ENCODE measurements at places on chromosomes 12 and 14. TPM values are rescaled to one million over a fixed set of nuclear protein-coding genes. Genes with fewer than 3 reads are reported as not detected.

The TRIM9 gene
- under 0.01 TPM for total RNA-seq

The OTUB2 gene
- 0.81 TPM for total RNA-seq

The MANSC1 gene
- 3.5 TPM for total RNA-seq

The NFE2 gene
- not detected for total RNA-seq

All from endothelial cell of coronary artery (primary cell).